ENCODE measurements at places on chromosomes 3 and 15.

DNA sequence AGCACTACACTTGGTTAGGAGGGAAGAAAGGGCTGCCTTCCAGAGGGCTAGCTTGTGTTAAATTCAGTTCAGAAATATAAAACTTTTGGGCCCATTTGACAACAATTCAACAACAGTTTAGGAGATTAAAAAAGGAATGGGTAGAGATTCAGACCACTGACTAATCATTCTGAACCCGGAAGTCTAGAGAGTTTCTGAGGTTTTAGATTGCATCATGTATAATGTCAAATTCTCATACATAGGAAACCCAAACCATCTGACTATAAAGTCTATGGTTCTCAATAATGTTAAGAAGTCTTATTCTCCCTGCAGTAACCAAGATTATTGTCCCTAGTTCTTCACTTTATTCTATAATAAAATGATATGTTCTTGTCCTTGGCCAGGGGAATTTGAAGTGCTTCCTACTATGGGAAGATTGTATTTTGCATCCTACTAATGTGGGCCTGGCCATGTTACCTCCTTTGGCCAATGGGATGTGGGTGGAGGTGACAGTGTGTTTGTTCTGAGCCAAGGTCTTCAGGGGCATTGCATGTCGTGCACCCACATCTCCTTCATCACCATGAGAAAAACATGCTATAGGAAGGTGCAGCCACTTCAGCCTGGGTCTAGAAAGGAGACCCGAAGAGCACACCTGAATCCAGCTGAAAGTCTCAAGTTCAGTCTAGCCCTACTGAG, 66.4 kb upstream of the CCNL1 start:
- DNase-seq = no peak

DNA sequence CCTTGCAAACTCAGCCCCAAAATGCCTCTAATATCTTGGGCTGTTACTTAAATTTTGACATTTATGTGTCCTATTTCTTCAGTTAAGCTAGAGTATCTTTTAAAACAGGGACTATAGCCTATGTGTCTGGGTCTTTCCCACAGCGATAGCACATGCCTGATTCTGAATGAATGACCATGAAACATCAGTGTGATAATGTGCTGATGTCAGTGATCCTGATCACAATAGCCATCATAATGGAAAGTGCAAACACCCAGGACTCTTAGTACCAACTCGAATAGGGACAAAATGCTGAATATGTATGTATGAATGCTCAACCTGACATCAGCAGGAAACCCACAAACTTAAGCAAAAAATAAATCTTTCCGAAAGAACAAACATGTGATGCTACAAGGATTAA, 537.4 kb downstream of the IGSF11 start:
- no peak for DNase-seq

DNA sequence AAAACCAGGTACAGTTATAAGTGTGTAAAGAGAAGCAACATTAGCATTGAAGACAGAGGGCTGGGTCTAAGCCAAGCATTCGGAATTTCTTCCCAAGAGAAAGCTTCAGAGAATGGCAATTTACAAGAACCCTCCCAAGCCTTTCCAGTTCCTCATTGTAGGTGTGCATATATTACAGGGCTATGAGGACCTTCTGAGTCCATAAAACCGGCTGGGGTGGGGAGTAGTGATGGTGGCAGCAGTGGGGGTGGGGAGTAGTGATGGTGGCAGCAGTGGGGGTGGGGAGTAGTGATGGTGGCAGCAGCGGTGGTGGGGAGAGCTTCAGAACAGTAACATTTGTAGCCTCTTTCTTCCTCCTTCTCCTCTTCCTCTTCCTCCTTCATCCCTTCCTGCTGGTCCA, 368.7 kb upstream of the UMPS start:
- DNase-seq = no peak

GRCh38 chr3:170724599-170725280, 138.9 kb upstream of the SLC7A14 start:
- no peak for DNase-seq

DNA sequence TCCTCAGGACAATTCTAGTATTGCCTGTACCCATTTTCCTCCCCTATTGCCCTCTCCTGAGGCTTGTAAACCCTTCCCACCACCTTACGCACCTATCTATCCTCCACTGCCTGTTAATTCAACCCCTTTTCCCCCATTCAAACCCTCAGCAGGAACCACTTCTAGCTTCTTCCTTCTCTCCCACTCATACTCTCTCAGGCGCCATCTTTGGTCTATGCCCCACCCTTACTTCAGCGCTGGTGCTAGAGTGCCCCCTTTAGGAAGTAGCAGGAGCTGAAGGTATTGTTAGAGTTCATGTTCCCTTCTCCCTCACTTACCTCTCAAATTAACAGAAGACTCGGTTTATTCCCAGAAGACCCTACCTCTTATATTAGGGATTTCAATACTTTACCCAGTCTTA, 121.8 kb upstream of the NLGN1 start:
- no peak for DNase-seq

DNA sequence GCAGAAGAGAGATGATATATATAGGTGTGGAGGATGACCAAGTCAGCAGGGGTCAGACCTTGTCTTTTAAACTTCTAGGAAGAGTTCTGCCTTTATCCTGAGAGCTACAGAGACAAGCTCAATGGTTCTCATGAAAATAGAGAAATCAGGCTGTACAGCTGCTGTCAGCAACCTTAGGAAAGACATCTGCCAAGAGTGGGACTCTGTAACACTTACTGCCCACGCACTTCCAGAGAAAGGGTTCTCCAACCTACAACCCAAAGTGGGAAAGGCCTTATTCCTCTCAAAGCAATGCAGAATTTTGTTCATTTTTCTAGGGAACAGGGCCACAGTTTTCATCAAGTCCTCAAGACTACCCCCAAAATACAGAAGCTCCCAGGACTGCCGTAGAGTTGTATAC, 138.7 kb downstream of the STT3B start:
- no peak for DNase-seq

- no peak for DNase-seq
Observed at GRCh38 chr15:36232491-36232890, 346.9 kb upstream of the CDIN1 start.

GRCh38 chr3:151931171-151931570, 57.7 kb downstream of the SUCNR1 start:
- no peak for DNase-seq

DNA sequence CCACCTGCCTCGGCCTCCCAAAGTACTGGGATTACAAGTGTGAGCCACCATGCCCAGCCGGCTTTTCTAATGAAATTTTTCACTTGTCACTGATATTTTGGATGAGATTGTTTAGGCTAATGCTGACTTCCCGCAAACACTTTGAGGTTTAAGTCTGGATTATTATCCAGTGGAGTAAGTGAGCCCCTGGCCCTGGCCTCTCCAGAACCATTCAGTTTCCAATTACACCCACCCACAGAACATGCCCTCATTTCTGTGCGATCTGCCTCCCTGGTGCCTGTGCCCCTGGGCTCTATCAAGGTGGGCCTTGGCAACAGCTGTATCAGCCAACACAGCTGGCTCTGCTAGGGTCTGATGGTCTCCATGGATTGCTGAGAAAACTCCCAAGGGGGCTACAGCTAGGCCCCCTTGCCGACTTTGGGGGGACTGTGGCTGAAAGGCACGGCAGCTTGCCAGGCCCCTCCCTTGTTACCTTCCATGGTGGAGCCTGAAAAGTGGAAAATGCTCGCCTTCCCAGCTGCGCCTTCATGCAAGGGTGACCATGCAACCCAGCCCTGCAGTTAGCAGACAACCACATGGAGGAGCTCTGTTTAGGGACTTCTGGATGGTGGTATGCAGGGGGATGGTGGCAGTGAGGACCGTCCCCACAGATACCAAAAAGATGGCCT, 288.9 kb downstream of the FAM43A start:
- no peak for DNase-seq

GRCh38 chr3:194019398-194020165, 116.4 kb upstream of the HES1 start:
- DNase-seq = no peak
